ENCODE measurements at places on chromosomes 2 and 18.
A peak's percentile ranks its signal among the peaks of the same experiment; 100 is the strongest.

GRCh38 chr2:15220603-15221002 lies 340.5 kb downstream of the NBAS start:
- DNase-seq: no peak

- no peak for DNase-seq
Observed at GRCh38 chr2:135050684-135051083, 1.4 kb upstream of the RAB3GAP1 start.

- no peak for DNase-seq
Observed at GRCh38 chr18:11002796-11003195, 146.6 kb downstream of the PIEZO2 start.

DNA sequence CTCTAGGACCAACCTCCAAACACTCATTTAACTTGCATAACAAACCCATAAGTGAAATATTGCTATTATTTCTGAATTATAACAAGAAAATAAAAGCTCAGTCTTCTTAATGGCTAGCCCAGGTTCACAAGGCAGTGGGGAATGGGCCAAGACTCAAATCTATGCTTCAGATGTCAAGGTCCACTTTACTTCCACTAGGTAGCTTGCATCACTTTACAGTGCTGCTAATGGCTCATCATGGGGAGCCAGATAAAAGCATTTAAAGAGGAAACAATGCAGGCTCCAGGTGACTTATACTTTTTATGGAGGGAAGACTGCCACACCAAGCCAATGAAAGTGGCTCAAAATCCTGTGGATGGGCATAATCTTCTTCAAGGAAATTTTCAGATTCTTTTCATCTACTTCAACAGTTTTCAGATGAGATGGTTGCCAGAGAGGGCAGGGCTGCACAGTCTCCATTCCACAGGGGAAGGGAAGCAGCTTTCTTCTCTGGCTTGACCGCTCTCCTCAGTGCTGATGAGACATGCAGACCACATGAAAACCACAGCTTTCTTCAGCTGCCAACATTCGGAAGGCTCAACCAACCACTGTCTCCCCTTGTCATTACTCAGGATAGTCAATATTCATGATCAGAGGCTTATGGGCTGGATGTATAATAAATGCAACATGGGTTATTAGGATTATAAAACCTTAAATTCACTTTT lies 361.9 kb upstream of the MEX3C start:
- DNase-seq: no peak

- no peak for DNase-seq
Observed at GRCh38 chr2:140154706-140155105, 1374.5 kb upstream of the NXPH2 start.

DNA sequence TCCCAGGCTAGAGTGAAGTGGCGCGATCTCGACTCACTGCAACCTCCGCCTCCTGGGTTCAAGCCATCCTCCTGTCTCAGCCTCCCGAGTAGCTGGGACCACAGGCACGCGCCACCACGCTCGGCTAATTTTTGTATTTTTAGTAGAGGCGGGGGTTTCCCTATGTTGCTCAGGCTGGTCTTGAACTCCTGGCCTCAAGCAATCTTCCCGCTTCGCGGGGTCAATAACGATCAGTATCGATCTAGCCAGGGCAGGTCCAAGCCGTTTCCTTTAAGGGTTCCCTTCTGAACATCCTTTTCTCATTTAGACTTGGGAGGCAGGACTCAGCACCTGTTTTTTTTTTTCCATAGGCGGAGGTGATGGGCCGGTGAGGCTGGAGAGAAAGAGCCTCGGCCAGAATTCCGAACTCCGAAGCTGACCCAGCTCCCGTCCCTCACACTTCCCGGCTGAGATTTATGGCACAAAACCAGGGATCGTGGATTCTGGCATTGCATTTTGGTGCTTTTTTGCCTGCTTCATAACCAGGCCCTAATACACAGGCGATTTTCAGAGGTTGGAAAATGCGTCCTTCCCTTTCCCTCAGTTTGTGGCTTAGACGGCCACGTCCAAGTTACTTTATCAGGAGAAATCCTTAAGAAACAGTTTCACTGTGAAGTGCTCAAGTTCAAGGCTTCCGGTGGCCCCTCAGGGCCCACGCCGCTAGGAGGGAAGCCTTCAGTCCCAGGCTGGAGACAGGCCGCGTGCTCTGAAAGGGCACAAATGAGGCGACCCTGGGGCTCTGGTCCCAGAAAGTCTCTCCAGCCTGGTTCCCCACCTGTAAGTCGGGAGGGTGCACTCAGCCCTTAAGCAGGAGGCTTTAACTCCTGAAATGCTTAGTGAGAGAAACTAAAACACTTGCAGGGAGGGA lies 998 bp upstream of the SLC66A3 start:
- no peak for DNase-seq

- no peak for DNase-seq
Observed at GRCh38 chr2:224104668-224105386, 65.7 kb upstream of the SERPINE2 start.

- no peak for DNase-seq
Observed at GRCh38 chr2:219595256-219595655, 2.4 kb upstream of the STK11IP start.

GRCh38 chr2:22897428-22897827 lies 487.6 kb upstream of the KLHL29 start:
- DNase-seq: no peak

DNA sequence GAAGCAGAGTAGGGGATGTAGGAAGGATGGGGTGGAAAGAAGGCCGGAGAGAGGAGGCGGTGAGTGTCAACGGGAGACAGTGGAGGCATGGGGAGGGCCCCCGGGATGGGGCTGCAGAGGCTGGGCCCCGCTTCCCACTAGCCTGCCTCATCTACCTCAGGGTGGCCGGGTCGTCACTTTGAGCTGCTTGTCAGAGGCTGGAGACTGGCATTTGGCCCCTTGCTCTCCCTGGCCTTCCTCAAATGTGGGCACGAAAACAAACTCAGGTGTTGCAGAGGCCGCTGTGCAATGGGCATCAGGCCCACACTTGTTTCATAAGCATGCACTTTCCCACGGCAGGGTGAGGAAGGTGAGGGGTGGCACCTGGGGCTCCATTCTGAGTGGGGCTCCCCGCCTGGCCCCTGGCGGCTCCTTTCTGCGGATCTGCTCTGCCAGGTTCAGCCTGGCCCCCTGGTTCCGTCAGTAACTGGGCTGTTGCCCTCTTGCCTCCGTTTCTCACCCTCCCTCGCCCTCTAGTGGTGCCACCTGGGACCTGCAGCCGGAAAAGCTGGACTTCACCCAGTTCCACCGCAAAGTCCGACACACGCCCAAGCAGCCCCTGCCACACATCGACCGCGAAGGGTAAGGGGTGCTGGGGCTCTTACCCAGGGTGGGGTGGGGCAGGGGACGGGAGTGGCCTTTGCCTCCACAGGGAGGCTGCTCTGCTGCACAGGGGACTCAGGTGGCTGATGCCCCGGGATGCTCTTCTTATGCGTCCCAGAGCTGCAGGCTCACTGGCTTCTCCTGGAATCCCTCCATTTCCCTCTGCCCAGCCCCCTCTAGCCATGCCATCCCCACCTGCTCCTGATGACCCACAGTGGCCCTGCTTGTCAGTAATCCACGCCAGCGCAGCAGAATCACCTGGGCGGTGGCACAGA lies 125.4 kb downstream of the CTIF start:
- peak; percentile 20 for DNase-seq

GRCh38 chr2:28340312-28341202 lies 52.1 kb upstream of the FOSL2 start:
- no peak for DNase-seq

GRCh38 chr18:68060871-68061270 lies 544.4 kb upstream of the DSEL start:
- no peak for DNase-seq

GRCh38 chr2:204129591-204130294 lies 193.2 kb downstream of the ICOS start:
- no peak for DNase-seq

GRCh38 chr2:99572373-99573164 lies 82.8 kb upstream of the REV1 start:
- DNase-seq: no peak

DNA sequence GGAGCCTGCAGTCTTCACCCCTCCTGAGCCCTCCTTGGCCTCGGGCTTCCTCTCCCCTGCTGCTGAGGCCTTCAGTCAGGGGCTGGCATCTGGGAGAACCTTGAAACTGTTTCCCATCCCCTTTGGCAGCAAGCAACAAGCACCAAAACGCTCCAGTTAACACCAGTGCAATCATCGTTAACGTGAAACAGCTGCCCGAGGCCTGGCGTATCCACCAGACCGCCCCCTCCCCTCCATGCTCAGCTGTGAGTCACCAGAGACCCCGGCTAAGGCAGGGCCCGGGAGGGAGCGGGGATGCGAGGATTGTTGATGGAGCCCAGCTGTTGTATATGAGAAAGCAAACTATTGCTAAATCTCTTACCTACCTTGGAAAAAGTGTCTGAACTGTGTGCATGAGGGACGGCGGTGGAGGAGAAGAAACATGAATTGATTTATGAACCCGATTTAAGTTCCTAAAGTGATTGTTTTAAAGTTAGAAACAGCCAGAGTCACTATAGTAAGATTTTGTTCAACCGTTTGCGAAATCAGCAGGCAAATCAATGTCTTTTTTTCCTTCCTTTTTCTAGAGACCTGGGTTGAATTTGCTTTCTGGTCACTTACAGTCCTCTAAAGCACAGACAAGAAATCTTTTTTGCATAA lies 5.2 kb downstream of the ZFP36L2 start:
- DNase-seq: no peak

DNA sequence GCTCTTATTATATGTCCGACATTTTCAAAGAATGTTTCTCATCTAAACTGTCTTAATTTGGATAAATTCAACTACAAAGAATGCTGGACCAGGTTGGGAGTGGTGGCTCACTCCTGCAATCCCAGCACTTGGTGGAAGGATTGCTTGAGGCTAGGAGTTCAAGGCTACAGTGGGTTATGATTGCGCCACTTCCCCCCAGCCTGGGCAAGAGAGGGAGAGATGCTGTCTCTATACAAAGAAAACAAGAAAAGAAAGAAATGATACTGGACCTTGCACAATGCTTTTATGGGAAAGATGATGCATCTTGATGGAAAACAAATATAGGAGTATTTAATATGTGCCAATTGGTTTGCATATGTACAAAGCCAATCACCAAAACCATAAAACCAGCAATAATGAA lies 296.7 kb downstream of the LPIN1 start:
- DNase-seq: no peak

GRCh38 chr2:10826625-10827024 lies 14.0 kb upstream of the PDIA6 start:
- no peak for DNase-seq

GRCh38 chr2:95323347-95324155 lies 26.4 kb downstream of the KCNIP3 start:
- no peak for DNase-seq

DNA sequence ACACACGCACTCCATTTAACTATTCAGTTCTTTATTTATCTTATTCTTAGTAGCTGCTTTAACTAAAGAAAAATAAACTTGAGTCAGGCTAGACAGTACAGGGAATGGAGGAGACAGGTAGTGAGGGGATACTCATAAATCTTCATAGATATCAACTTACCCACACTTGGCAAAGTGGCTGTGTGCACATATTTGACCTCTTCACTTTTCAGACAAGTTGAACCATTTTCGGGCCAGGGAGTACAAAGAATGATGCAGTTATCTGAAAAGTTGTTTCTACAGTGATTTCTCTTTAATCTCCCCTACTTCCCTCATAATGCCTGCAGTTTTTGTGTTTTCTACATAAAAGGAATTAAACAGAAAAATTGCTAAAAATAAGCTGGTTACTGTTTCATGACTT lies 307.5 kb downstream of the GULP1 start:
- no peak for DNase-seq

- no peak for DNase-seq
Observed at GRCh38 chr2:221958224-221958623, 340.6 kb downstream of the PAX3 start.

DNA sequence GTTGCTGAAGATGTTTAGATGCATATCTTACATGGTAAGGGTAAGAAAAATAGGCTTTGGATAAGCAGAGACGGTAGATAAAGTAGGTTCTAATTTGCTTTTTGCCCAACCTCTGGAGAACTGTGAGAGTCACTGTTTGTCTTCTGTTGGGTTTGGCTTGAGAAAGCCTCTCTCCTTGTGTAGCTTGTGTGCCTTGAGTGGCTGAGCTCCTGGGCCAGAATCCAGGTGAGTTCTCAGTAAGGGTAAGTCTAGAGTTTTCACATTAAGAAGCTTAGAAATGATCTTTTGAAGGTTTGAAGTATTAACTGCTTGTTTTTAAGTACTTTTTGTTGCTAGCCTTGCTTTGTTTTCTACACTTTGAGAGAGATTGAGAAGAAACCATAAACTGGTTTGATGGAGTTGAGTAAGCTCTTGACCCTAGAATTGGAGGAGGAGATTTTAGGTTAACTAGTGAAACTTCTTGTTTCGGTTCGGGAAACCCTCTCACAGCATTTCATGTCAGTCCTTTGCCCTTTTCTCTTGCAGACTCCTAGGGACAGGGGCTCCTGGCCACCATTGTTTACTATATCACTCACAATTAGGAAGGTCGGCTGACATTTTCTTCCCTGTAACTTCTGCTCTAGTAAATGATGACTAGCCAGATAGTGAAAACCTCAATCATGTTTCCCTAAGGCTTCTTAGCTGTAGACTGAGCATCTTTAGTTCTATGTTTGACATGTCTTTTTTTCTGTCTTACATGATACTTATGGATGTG lies 26.0 kb downstream of the MAP4K4 start:
- no peak for DNase-seq

DNA sequence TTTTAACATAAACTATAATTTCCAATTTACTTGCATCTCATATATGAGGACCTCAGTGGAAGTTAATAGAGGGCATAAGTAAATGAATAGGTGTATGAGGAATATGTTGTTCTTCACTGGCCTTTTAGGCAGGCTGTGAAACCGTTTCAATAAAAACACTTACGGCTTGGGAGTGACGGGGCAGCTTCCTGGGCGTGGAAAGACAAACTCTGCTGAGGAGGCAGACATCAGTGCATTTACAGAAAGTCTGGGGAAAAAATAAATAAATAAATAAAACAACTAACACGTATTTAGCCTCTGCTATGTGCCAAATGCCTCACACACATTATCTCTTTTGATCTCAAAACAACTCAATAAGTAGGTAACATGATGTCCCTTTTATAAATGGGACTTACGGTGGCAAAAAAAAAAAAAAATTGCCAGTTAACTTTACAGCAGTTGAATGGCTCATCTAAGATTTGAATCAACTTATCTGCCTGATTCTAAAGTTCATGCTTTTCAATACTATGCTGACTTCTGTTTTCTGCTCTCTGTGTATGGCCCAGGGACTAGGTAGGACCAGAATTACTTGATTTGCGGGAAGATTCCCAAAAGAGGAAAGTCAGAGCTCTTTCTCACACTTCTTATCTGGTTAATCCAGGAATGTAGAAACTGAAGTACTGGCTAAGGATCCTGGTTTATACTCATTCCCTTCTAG lies 77.5 kb upstream of the LRATD1 start:
- no peak for DNase-seq

- DNase-seq: no peak
Observed at GRCh38 chr2:24734741-24735140, 58.5 kb downstream of the PTRHD1 start.

- DNase-seq: no peak
Observed at GRCh38 chr2:168030862-168031624, 216.4 kb downstream of the STK39 start.

DNA sequence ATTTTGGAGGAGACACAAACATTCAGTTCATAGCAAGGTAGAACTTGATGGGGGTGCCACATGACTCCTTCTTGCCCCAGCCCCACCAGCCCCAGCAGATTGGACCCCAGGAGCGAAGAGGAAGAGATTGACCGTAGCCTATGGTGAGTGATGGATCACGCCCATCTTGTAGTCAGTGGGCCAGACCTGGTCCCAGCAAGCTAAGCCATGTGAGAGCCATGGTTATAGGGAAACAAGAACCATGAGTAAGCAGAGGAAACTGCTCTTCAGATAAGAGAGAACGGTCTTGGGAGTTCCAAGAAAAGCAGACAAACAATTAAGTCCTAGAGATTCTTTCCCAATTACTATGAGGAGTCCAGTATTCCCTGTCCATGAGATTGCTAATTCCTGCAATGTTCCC lies 4.6 kb upstream of the TCF4 start:
- DNase-seq: no peak

Data from NCI-H2029 treated with DMSO at 0.1 percent for 48 hours (cell line).